Heart right ventricle (tissue), 16 donors: ENCODE measurements at places on chromosomes 11 and 22. TPM values are rescaled to one million over a fixed set of nuclear protein-coding genes. Genes with fewer than 3 reads are reported as not detected.
A peak's percentile ranks its signal among the peaks of the same experiment; 100 is the strongest.

The CEP126 gene
- total RNA-seq = 0.99 TPM

DNA sequence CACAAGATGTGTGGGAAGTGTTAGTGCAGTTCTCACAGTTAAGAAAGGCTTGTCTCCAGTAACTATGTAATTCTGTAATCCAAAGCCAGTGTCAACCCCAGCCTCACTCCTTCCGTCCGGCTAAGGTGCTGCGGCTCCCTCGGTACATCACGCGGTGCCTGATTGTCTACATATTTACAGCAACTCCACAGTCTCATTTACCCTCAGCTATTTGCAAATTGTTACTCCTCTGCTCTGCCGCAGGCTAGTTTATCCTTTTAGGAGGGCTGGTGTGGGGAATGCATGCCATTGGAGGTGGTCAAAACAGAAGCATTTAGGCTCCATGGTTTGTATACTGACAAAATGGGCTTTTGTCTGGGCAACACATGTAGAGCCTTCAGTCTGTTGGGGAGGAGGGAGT is 358.3 kb downstream of the METTL15 start:
- DNase-seq = no peak
- H3K4me1 ChIP-seq = no peaks in the 10 kb centered on the region
- H3K4me3 ChIP-seq = no peak overlapping the region
- H3K27ac ChIP-seq = no peak overlapping the region
- no peaks in the 10 kb centered on the region for H3K36me3 ChIP-seq

- no peak overlapping the region for H3K4me3 ChIP-seq
- H3K36me3 ChIP-seq = no peaks in the 10 kb centered on the region
- no peaks in the 10 kb centered on the region for H3K4me1 ChIP-seq
- no peak overlapping the region for H3K27ac ChIP-seq
These were observed 57.5 kb downstream of the BTG4 start for GRCh38 chr11:111454561-111455192.

GRCh38 chr11:10474551-10474950 is 19.5 kb downstream of the AMPD3 start:
- H3K4me3 ChIP-seq = no peak overlapping the region
- H3K4me1 ChIP-seq = peaks cover 6% of the 10 kb centered on the region
- DNase-seq = no peak
- H3K36me3 ChIP-seq = no peaks in the 10 kb centered on the region
- H3K27me3 ChIP-seq = no peaks in the 10 kb centered on the region

The C11orf16 gene
- not detected for total RNA-seq

DNA sequence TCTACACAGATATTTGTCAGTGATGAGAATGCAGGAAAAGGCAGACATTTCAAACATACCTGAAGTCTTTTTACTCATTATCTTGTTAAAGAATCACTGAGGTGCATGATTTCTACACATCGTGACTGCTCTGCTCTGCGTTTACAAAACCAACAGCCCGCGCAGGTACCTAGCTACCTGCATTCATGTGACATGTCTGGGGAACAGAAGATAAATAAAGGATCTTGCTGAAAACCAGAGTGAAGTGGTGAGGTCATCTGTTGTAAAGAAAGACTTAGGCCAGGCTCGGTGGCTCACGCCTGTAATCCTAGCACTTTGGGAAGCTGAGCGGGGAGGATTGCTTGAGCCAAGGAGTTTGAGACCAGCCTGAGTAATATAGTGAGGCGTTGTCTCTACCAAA is 15.7 kb downstream of the ASPHD2 start:
- no peak overlapping the region for H3K4me3 ChIP-seq
- H3K4me1 ChIP-seq = peaks cover 7% of the 10 kb centered on the region
- DNase-seq = no peak
- H3K27me3 ChIP-seq = peaks cover 3% of the 10 kb centered on the region
- H3K36me3 ChIP-seq = no peaks in the 10 kb centered on the region
- H3K27ac ChIP-seq = no peak overlapping the region

DNA sequence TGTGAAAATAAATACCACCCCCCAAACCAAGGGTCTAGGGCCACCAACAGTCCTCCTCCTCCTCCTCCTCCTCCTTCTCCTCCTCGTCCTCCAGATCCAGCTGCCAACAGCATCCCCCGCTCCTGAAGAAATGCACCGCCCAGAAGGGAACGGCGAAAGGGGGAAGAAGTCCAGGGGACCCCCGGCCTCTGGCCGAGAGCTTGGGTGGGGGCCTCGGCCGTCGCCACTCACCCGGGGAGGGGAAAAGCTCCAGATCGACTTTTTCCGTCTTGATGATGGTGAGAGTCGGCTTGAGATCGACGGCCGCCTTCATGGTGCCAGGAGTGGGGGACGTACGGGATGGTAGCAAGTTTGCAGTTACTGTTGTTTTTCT is 65.7 kb downstream of the ETS1 start:
- H3K4me1 ChIP-seq = peaks cover 66% of the 10 kb centered on the region
- DNase-seq = no peak
- H3K27me3 ChIP-seq = no peaks in the 10 kb centered on the region

GRCh38 chr11:128745311-128746136 is 51.7 kb downstream of the FLI1 start:
- no peak overlapping the region for H3K4me3 ChIP-seq
- H3K36me3 ChIP-seq = peaks cover 26% of the 10 kb centered on the region
- H3K27ac ChIP-seq = no peak overlapping the region
- no peak for DNase-seq
- H3K4me1 ChIP-seq = peaks cover 68% of the 10 kb centered on the region
- H3K27me3 ChIP-seq = no peaks in the 10 kb centered on the region

GRCh38 chr22:48207919-48208535 is 1445.6 kb downstream of the TBC1D22A start:
- H3K4me1 ChIP-seq = no peaks in the 10 kb centered on the region
- no peak for DNase-seq
- no peak overlapping the region for H3K27ac ChIP-seq

GRCh38 chr11:35013514-35014233 is 97.3 kb downstream of the PDHX start:
- H3K27ac ChIP-seq = no peak overlapping the region
- no peak for DNase-seq
- H3K4me1 ChIP-seq = peaks cover 3% of the 10 kb centered on the region
- no peaks in the 10 kb centered on the region for H3K27me3 ChIP-seq
- H3K36me3 ChIP-seq = no peaks in the 10 kb centered on the region
- no peak overlapping the region for H3K4me3 ChIP-seq

GRCh38 chr11:69637941-69638871 is 2.8 kb upstream of the CCND1 start:
- peak; percentile 69 for DNase-seq
- H3K4me1 ChIP-seq = peaks cover 59% of the 10 kb centered on the region
- H3K4me3 ChIP-seq = peak overlapping the region; percentile 44
- no peaks in the 10 kb centered on the region for H3K36me3 ChIP-seq

The C11orf97 gene
- not detected for total RNA-seq

- no peak for DNase-seq
- H3K27ac ChIP-seq = no peak overlapping the region
- no peak overlapping the region for H3K4me3 ChIP-seq
- peaks cover 42% of the 10 kb centered on the region for H3K27me3 ChIP-seq
These were observed 4.0 kb upstream of the SCN4B start for GRCh38 chr11:118156531-118157185.

The SLC6A5 gene
- total RNA-seq = not detected

GRCh38 chr11:117220568-117220967 is 11.3 kb downstream of the PCSK7 start:
- no peaks in the 10 kb centered on the region for H3K27me3 ChIP-seq
- peak; percentile 81 for DNase-seq
- peaks cover 42% of the 10 kb centered on the region for H3K4me1 ChIP-seq
- H3K36me3 ChIP-seq = peaks cover 44% of the 10 kb centered on the region
- H3K27ac ChIP-seq = peak overlapping the region; percentile 93

The SMPD1 gene
- total RNA-seq = 65.1 TPM

DNA sequence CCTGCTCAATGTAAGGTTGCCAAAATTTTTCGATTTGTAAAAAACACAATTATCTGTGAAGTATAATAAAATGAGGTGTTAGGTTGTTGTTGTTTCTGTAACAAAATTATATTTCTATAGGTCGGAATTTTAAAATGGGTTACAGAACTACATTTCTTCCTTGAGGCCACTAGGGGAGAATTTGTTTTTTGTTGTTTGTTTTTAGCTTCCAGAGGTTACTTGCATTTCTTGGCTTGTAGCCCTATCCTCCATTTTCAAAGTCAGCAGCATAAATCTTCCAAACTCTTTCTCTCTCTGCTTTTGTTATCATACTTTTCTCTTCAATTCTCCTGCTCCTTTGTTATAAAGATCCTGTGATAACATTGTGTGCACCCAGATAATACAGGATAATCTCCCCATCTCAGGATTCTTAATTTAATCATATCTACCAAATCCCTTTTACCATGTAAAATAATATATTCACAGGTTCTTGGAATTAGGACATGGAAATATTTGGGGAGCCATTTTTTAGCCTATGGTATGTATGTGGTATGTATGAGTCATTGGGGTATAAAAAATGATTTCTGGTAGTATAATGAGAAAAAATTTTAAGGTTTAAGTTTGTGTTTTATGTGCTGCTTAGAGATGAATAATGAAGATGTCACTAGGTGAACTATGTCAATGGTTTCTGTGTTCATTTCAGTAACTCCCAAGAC is 9.4 kb upstream of the PATL1 start:
- H3K27ac ChIP-seq = no peak overlapping the region
- DNase-seq = no peak
- H3K27me3 ChIP-seq = no peaks in the 10 kb centered on the region
- H3K4me3 ChIP-seq = no peak overlapping the region

- no peak overlapping the region for H3K27ac ChIP-seq
- no peak overlapping the region for H3K4me3 ChIP-seq
- no peaks in the 10 kb centered on the region for H3K4me1 ChIP-seq
These were observed 44.7 kb downstream of the CSTF3 start for GRCh38 chr11:33116535-33116934.

The ANO5 gene
- 55.2 TPM for total RNA-seq
